Stimulated activated CD4-positive, alpha-beta T cell treated with anti-CD3 and anti-CD28 coated beads, TNF-alpha, amount 100 ng/mL, for 24 hours (primary cell): ENCODE measurements at places on chromosomes 12 and 14.
A peak's percentile ranks its signal among the peaks of the same experiment; 100 is the strongest.

GRCh38 chr12:128365651-128366231, 98.8 kb downstream of the TMEM132C start:
- no peak for DNase-seq

DNA sequence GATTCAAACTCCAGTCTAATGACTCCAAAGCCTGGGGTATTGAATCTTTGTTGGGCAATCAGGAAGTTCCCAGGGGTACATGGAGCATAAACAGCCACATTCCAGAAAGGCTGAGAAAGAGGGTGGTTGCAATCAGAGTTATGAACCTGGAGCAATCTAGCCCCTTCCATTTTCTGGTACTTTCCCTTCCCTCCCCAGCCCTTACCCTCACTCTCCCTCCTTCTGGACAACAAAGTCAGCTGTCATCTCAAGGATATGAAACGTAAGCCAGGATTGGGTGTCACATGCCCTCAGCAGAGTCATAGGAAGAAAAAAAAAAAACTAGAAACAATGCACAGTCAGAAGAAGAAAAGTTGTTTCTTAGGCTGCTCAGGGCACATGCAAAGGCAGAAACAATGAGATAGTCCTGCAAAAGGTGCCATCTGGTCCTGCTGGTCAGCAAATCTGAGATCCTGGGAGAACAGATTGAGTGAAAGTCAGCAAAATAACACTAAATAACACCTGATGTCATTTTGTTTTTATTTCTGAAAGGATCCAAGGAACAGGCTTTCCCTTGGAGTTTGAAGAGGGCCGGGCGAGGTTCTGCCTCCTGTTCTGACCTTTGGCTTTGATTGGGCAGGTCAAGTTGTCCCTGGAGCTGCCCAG, 27.1 kb downstream of the TMEM229B start:
- DNase-seq: no peak

- DNase-seq: no peak
Observed at GRCh38 chr14:61215222-61216020, 65.7 kb downstream of the TMEM30B start.

DNA sequence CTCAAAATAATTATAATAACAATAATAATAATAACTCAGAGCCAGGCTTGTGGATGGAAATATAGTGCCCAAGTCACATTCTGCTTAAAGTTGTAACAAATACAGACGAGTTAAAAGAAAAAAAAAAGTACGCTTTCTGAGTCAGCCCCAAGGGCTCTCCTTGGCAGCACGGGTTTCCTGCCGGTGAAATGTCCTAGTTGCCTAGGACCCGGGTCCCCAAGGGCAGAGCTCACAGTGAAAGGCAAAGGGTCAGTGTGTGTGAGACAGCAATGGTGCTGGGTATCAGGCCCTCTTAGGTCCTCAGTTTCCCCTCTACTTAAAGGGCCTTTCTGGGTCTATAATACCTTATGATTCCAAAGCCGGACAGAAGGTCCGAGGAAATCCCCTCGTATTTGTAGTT, 96.3 kb upstream of the CLMN start:
- no peak for DNase-seq

- no peak for DNase-seq
Observed at GRCh38 chr14:69473260-69473659, 11.3 kb upstream of the PLEKHD1 start.

DNA sequence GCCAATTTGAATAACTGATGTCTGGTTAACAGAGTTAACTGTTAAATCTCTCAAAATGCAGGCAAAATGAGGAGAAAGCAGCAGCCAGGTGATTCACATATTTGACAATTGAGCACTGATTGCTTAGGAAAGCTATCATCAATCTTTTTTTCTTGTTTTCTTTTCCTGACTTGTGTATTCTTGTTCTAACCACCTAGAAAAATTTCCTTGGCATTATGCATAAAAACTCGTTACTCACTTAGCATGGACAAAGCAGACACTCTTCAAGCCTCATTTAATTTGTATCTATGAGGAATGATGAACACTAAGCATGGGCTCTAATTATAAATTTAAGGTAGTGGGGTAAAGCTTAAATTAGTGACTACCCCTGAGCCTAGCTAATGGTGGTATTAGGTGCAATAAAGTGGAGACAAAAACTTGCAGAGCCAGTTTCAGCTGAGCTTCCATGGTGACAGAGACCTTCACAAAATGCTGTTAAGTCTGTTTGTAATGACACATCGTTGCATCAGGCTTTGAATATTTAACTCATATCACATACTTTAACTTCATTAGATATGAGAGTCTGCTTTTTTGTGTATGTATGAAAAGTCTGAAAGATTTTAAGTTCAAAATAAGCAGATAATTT, 52.0 kb downstream of the RASSF9 start:
- no peak for DNase-seq

GRCh38 chr14:81033698-81034240, 78.3 kb downstream of the TSHR start:
- no peak for DNase-seq

DNA sequence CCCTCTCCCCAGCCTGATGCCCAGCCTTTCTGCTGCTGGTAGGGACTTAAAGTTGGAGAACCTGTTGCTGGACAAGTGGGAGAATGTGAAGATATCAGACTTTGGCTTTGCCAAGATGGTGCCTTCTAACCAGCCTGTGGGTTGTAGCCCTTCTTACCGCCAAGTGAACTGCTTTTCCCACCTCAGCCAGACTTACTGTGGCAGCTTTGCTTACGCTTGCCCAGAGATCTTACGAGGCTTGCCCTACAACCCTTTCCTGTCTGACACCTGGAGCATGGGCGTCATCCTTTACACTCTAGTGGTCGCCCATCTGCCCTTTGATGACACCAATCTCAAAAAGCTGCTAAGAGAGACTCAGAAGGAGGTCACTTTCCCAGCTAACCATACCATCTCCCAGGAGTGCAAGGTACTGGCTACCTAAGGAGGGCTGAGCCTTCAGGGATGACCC, 1.6 kb downstream of the TSSK4 start:
- no peak for DNase-seq

- no peak for DNase-seq
Observed at GRCh38 chr12:43740511-43741100, 18.0 kb downstream of the PUS7L start.

DNA sequence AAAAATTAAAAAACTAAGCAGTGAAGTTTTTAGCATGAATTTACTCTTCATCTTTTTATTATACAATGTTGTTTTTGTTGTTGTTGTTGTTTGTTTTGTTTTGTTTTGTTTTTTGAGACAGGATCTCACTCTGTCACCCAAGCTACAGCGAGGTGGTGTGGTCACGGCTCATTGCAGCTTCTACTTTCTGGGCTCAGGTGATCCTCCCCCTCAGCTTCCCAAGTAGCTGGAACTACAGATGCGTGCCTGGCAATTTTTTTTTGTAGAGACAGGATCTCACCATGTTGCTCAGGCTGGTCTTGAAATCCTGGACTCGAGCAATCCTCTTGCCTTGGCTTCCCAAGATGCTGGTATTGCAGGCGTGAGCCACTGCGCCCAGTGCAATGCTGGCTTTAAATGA, 11.3 kb downstream of the PPFIBP1 start:
- no peak for DNase-seq

GRCh38 chr14:99821519-99822508, 28.6 kb downstream of the EML1 start:
- no peak for DNase-seq

- no peak for DNase-seq
Observed at GRCh38 chr12:106190581-106190980, 51.8 kb upstream of the NUAK1 start.

- DNase-seq: no peak
Observed at GRCh38 chr12:75908961-75909605, 122.5 kb downstream of the PHLDA1 start.

DNA sequence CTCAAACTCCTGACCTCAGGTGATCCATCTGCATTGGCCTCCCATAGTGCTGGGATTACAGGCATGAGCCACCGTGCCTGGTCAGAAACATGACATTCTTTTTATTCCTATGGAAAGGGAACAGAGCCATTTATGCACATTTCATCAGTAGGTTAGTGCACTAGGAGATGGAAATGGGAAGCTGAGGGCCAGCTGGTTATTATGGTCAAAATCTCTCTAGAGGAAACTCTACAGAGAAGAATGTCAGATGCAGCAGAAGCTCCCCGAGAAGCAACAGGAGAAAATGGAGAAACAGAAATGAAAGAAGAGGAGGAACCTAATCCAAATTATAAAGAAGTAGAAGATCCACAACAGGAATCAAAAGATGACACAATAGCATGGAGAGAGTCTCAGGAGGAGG, 2.7 kb downstream of the CFAP251 start:
- DNase-seq: no peak

GRCh38 chr12:99978152-99978551, 6.6 kb downstream of the ANKS1B start:
- no peak for DNase-seq

- DNase-seq: no peak
Observed at GRCh38 chr12:125249066-125249824, 184.0 kb downstream of the AACS start.

DNA sequence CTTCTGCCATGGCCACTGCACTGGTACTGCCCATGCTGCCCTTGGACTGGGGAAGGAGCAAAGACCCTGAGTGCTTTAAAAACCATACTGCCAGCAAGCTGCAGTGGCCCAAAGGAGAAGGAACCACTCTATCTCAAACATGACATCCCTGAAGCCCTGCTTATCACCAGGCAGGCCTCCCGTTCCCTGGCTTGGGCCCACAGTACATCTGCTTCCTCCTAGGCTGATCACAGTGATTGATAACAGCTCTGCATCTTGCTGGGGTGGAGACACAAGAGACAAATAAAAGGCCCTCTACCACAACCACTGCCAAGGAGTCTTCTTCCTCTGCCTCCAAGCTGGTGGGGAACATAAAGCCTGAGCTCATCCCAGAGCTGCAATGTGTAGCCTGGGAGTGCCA, 567.5 kb downstream of the TRHDE start:
- no peak for DNase-seq

DNA sequence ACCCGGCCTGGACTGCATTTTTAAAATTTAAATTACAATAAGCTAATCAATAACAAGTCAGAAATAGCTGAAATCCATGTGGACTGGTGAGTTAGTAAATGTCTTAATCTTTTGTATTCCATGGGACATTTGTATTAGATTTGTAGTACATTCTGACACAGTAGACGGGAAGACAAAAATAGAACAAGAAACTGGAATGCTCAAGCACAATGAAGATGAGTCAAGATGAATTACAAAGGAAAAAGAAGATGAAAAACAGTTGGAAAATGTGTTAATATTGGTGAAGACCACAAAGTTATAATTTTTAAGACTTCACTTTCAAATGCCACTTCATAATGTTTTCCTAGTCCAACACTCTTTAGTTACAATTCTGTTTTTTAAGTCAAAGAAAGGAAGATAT, 97.8 kb upstream of the FERMT2 start:
- no peak for DNase-seq

- no peak for DNase-seq
Observed at GRCh38 chr14:100723830-100724437, 2.8 kb upstream of the DLK1 start.

- DNase-seq: peak; percentile 30
Observed at GRCh38 chr12:11727133-11727664, 77.7 kb downstream of the ETV6 start.

GRCh38 chr14:30648471-30648870, 26.4 kb downstream of the SCFD1 start:
- no peak for DNase-seq

DNA sequence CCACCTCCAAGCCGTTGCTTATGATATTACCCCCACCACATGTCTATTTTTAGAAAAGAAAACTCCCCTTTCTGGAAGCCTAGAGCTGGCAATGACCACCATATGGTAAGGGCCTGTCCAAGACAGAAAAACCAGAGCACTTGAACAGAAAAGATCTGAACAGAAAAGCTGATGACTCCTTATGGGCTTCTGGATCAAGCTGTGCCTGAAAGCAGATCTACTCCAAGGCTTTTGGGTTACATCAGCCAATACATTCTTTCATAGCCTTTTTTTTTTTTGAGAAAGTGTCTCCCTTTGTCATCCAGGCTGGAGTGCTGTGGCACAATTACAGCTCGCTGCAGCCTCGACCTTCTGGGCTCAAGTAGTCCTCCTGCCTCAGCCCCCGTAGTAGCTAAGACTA, 16.8 kb upstream of the OAS2 start:
- DNase-seq: no peak

GRCh38 chr14:27929797-27930347, 836.7 kb upstream of the FOXG1 start:
- no peak for DNase-seq

DNA sequence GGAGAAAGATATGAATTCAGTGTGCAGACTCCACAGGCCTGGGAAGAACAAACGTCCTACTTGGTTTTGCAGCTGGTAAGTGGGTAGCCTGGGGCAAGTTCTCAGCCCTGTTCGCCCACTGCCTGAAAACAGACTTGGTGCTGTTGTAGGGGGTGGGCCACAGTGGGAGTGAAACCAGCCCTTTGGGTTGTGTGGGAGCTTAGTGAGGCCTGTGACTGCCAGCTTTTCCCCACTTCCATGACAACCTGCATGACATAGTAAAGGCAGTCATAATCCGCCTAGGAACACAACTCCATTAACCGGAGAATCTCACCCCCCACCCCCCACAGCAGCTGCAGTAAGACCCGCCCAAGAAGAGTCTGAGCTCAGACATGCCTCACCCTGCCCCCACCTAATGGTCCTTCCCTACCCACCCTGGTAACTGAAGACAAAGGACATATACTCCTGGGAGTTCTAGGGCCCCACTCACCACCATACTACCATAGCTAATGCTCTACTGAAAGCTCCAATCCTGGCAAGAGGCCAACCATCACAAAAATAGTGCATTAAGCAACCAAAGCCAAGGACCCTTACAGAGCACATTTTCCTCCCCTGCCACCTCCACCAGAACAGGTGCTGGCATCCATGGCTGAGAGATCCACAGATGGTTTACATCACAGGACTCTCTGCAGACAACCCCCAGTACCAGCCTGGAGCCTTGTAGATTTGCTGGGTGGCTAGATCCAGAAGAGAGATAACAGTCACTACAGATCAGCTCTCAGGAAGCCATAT, 39.8 kb upstream of the LMNTD1 start:
- no peak for DNase-seq

DNA sequence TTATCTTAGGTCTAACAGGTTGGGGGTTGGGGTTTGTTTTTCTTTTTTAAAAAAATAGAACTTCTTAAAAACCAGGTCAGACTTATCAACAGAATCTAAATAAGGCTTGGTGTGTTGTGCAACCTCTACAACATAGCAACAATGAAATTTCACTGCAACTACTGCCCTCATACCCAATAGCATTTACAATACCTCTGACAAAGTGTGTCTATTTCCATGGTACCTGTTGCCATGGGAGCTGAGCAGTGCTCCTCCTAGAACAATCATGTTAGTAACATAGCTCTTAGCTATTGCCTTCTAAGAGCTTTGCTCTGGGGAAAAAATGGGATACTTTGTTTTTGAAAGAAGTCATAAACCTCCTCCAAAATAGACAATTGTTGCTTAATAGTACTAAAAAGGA, 103.3 kb upstream of the CCDC175 start:
- DNase-seq: no peak

- no peak for DNase-seq
Observed at GRCh38 chr12:45637242-45637641, 92.3 kb upstream of the ARID2 start.

GRCh38 chr12:45705404-45705803, 24.1 kb upstream of the ARID2 start:
- DNase-seq: no peak
